Ureter (tissue), 1 donor: ENCODE measurements at places on chromosomes 7 and 10. TPM values are rescaled to one million over a fixed set of nuclear protein-coding genes. Genes with fewer than 3 reads are reported as not detected.

PODXL gene
- 64.4 TPM for total RNA-seq

PDE1C gene
- total RNA-seq, result 12.2 TPM

ACSL5 gene
- total RNA-seq, result 117 TPM

GLI3 gene
- 28.8 TPM for total RNA-seq

NKX2-3 gene
- not detected for total RNA-seq

PCBD1 gene
- 154 TPM for total RNA-seq

MMRN2 gene
- total RNA-seq, result 99.0 TPM

- DNase-seq, result no peak
Measured at GRCh38 chr10:89303161-89303560, 1.3 kb downstream of the IFIT2 start.

GRCh38 chr7:30212701-30213111 lies 71.7 kb upstream of the ZNRF2 start:
- no peak for DNase-seq

DNA sequence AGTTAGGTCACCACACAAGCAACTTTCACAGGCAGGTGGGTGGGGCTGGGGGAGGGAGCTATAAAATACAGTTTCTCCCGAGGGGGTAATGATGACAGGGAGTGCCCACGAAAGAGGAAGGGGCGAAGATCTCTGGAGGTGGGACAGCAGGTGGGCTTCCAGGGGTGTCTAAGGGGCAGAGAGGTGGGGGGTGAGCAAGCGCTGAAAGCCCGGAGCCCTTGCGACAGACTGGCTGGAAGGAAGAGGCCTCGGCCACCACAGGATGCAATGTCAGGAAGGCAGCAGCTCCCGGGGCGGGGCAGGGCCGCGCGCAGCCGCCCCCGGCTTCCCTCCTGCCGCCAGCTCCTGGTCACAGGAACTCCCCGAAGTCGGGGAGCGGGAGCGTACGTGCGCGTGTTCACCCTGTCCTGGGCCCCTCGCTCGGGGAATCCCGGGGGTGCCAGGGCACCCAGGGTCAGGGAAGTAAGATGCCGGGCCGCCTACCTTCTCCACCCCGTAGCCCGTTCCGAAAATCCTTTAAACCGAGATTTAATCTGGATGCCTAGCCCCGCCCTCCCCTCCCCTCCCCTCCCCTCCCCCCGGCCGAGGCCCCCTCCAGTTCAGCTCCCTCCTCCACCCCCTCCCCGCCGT lies 105.2 kb upstream of the PPIF start:
- DNase-seq, result peak; percentile 82

DNA sequence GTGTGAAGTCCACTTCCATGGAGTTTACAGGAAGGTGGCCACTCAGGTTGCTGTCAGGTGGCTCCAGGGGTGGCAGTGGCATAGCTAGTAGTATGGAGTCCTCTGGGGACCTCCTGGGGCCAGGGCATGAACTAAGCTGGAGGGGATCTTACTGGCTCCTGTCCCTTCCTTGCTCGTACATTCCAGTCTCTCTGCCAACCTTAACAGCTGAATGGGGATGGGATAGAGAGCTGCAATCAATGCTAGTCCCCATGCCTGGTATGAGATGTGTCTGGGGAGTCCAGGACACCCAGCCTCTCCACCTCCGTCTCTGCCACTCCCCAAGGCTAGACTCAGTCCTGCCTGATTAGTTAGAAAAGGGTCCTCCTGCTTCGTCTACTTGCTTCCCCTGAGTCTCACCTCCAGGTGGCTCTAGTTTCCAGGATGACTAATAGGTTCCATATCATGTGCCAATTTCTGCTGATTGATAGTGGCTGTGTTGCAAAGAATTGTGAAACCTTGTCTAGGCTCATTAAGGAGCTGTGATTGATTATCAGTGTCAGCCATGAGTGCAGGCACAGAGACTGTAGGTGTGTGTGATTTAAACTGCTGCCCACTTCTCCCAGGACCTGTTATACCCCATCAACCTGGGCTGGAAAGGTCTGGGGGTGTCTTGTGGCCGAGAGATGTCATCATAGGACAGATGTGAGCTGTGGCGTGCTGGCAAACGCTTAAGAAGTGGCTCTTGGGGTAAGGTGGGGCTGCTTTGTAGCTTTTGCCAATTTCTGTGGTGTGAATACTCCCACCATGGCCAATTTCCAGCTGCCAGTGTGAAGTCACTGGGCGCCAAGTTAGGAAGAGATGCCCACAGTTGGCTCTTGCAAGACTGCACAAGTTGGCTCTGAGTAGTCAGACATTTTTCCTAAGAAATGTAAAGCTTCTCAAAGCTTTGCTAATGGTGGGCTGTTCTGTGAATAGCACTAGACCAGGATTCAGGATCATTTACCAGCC lies 59.8 kb downstream of the COL13A1 start:
- DNase-seq, result no peak

GRCh38 chr10:110695539-110695886 lies 51.4 kb downstream of the RBM20 start:
- DNase-seq, result no peak

DNA sequence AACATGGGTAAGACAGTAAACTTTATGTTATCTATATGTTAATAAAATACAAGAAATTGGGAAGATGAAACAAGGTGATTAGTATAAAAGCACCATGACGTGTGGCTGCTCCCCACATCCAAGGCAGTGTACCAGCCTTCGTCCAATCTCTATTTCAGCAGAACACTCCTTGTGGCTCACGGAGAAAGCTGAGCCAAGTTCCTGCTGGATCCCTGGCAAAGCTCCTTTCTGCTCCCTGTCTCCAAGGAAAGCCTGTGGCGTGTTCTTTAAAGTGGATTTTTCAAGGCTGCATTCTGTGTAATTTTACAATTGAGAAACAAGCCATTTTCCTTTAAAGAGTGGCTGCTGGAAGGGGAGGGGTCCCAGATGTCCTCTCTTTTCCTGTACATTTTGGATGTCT lies 467.3 kb downstream of the PTPRN2 start:
- DNase-seq, result no peak

GRCh38 chr7:81232084-81232799 lies 313.4 kb upstream of the SEMA3C start:
- DNase-seq, result no peak

DNA sequence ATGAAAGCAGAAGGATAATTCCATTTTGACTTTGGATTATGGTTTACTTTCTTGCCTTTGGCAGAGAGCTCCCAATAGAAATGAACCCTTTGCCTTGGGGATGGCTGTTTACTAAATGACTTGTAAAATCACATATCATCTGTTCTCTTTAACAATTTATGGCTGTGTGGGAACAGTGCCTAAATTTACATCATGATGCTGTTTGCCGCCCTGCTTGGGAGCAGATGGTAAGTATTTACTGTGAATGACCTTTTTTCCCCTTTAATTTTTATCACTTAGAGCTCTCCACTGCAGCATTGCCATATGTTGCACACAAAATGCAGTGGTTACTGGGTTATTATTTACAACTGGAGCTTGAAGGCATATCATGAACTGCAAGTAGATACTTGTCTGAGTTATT lies 13.4 kb downstream of the HEPACAM2 start:
- DNase-seq, result no peak
